Gastroesophageal sphincter (tissue), 4 donors: ENCODE measurements at places on chromosomes 1 and 21. TPM values are rescaled to one million over a fixed set of nuclear protein-coding genes. Genes with fewer than 3 reads are reported as not detected.

- ATAC-seq, result no peak
Observed at GRCh38 chr1:64940025-64940424, 26.3 kb downstream of the JAK1 start.

DNA sequence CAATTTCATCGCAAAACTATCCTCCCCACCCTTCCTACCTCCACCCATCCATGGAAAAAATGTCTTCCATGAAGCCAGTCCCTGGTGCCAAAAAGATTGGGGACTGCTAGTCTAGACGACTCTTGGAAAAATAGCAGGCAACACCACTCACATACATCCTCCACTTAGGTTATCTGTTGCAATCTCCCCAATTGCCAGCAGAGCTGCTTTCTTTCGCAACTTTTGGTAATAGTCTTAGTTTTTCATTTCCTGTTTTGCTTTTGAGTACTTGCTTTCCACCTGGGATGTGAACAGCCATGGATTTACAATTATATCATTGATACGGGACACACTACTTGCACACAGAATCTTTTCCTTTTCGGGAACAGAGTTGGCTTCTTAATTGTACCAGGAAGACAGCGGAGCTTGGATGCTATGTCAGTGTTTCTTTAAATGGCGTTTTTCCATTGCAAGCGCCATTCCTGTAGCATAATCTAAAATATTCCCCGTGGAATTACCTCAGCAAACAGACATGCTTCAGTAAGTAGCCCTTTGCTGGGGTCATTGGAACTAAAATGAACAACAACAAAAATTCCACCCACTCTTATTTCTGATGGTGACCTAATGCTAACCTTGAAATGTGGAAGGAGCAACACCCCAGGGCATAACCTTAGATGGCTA, 183.3 kb upstream of the ADGRL2 start:
- no peak for ATAC-seq

DNA sequence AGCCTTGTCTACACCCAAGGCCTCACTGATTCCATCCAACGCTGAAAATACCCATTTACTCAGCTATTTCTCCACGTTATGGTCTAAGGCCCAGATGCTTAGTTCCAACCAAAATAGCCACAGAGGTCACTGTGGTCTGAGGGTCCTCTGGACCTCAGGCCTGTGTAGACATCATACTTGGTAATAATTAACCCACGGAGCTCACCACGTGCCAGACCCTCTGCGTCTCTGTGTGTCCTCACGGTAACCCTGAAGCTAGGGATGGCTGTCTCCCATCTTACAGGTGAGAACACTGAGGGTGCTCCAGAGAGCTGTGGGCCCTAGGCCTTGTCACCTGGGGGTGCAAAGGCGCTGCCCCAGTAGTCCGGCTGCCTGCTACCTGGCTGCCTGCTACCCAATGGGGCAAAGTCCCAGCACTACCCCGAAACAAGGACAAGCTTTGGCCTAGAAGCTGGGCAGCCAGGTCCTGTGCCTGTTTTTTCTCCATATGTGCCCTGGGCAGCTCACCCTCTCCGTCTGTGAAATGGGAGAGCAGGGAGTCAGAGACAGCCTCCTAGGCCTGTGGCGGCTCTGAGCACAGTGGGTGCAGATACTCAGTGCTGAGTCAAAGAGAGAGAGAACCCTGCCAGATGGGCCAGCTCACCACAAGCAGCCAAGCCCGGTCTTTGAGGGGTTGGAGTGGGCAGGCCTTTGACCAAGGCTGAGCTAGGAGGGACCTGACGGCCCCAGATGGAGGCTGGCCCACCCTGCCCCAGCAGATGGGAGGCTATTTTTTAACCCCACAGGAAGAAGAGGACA, 17.0 kb upstream of the RUNX3 start:
- no peak for ATAC-seq

DNA sequence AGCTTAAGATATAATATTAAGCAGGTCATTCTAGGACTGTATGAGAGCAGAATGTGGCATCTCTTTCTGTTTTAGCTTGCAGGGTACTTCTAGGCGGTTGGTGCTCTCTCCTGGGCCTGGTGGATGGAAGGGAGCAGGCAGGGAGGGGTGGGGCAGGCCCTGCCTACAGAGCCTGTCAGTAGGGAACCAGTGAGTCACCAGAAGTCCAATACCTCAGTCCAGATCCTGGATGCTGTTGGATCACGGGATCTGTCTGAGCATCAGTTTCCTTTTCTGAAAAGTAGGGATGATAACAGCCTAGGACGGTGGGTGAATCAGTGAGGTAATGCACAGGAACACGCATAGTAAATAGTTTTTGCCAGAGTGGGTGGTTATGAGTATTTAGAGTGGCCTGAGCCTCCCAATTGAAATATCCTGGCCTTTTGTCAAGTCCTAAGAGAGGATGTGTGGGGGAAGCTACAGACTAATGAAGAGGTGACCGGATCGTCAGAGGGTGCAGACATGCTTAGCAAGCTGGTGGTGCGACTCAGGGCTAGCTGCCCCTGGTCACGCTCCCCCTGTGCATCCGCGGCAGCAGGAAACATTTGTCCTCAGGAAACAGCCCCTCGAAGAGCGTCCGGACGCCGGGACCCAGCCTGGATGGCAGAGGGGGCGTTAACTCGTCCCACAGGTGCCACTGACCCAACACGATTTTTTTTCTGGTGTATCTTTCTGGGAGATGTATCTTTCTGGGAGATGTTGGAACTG, 23.9 kb downstream of the NAV1 start:
- peak; percentile 75 for ATAC-seq

DNA sequence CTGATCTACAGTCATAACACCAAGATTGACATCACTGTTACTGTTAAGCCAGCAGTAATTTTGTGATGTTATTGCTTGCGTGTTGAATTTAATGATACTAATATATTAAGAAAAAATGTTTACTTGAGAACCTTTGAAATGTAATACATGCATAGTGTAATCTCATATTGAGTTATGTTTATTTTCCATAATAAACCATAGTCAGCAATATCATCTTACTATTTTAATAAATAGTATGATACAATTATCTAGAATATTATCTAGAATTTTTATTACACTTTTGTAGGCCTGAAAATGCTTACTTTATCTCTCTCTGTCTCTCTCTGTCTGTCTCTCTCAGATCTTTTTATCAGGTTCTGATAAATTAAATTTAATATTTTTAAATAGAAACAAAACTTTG, 843.1 kb downstream of the KCNT2 start:
- ATAC-seq, result no peak

- ATAC-seq, result no peak
Observed at GRCh38 chr1:207808322-207808705, 56.5 kb downstream of the CD46 start.

DNA sequence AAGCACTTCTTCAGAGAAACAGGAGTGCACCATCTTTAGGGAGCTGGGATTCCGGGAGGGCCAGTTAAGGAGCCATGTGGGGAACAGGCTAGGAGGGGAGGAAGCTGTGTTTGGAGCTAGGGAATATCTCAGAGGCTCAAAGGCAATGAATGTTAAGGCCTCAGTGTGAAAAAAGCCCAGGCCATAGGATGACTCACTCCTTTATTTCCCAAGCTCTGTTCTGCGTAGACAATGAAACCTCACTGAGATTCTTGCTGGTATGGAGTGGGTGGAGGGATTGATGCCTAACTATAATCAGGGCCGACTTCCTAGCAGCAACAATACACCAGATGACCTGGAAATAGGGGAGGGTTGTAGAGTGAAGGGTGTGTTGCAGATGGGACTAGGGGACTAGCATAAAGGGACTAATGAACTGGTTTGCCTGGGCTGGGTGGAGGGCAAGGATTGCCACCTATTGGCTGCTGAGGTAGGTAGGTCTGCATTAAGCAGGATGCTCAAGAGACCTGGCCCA, 2.1 kb downstream of the GNAT2 start:
- ATAC-seq, result no peak

DNA sequence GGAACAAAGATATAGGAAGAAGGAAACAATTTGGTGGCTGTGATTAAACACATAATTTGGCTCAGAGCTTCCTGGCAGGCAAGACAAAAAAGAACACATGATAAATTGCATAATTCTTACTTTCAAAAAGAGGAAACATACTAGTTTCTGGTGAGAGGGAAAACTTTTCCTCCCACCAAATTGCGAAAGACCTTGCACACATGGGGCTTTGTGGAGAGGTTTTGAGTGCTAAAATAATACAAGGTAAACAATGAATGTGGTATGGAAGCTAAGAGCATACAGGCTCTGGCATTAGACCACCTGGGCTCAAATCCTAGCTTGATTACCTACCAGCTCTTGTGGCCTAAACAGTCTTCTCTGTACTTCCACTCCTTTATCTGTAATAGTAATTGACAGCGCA, 140.2 kb upstream of the HOOK1 start:
- ATAC-seq, result peak; percentile 53

DNA sequence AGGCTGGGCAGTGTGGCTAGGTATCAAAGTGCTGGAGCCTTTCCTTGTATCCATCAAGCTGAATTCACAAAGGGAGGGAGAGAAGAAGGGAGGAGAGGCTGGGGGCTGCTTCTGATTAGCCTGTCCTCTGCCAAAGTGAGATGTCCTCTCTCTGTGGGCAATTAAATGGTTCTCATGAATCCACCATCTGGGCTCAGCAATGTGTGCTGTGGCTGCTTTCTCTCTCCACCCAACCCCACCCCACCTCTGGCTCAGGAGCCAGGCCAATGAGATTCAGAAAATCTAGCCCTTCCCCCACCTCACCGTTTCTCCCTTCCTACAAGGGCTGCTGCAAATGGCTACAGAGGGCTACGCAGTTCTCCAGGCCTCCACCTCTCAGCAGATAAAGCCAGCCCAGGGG, 154.6 kb downstream of the TENT5C start:
- no peak for ATAC-seq

DNA sequence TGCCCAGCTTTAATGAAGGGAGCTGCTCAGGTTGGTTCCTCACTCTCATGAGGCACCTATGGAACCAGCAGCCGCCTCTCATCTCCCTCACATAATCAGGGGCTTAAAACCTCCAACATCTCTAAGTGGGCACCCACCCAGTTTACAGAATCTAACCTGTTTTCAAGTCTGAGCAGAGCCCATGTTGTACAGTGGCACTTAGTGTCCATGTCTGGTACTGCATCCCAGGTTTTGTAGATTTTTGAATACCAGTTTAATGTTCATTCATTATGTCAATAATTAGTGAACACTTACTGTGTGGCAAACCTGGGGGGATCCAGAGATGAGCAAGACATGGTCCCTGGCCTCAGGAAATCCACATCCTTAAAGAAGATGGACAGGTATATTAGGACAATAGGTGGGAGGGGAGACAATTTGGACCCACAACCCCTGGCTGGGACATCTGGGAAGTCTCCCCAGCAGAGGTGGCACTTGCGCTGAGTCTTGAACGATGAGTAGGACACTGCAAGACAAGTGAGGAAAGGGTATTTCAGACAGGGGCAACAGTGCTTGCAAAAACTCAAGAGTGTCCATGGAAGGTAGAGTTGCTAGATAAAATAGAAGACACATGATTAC, 83.3 kb downstream of the LACTBL1 start:
- no peak for ATAC-seq

Gene ADORA1
- total RNA-seq, result 2.7 TPM

Gene ASAP3
- total RNA-seq, result 21.3 TPM

Gene CDK18
- total RNA-seq, result 13.7 TPM

Gene KCNA2
- total RNA-seq, result 2.8 TPM

Gene RAP1GAP
- total RNA-seq, result not detected

Gene MIB2
- total RNA-seq, result 85.3 TPM

Gene RNU1-2
- under 0.01 TPM for total RNA-seq
